ENCODE measurements at places on chromosomes 6 and 20.

DNA sequence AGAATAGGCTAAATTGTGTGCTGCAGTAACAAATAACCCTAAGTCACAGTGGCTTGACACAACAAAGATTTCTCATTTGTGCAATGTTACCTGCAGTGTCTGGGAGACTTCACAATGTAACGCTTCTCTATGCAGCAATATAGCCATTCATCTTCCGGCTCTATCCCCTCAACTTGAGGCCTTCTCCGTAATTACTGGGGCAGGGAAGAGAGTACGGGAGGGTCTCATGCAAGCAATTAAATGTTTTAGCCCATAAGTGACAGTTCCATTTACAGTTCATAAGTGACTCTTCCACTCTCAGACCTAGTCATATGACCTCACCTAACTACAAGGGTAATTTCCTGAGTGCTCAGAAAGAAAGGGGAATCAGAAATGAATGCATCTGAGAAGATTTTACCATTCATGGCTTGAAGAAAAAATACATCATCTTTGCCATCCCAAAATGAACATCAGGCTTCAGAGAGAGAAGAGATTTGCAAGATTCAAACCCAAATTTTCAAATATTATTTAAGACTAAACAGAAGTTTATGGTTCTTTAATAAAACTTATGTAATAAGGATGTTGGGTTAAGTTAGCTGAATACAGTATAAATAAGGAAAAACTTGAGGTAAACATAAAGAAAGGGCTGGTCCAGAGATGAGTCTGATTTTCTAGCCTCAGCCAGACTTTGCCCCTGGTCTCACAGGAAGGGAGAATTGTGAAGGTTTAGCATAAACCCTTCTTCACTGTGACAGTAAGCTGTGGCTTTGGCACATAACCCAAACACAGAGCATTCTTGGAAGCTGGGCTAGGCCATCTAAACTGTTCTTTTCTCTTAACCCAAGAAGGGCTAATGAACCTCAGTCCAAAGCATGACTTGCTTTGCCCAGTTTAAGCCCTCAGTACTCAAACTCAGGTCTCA is 13.3 kb downstream of the GPR6 start:
- DNase-seq = no peak

DNA sequence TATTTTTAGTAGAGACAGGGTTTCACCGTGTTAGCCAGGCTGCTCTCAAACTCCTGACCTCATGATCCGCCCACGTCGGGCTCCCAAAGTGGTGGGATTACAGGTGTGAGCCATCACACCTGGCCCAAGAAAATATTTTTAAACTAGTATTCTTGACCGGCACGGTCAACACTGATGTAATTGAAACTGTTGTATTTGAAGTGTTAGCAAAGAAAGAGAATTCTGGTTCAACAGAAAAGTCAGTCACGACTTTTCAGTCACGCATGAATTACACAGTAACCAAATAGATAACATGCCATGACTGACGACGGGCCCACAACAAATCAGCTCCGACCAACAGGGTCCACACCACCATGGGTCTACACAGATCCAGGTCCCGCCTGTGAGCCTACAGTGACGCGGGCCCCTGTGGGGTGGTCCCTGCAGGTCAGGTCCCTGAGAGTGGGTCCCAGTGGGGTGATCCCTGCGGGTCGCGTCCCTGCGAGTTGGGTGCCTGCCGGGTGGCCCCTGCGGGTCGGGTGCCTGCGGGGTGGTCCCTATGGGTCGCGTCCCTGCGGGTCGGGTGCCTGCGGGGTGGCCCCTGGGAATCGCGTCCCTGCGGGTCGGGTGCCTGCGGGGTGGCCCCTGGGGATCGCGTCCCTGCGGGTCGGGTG is 1.0 kb downstream of the GMEB2 start:
- DNase-seq = no peak

- DNase-seq = no peak
Measured at GRCh38 chr20:17651129-17651759, 30.8 kb downstream of the RRBP1 start.

- no peak for DNase-seq
Measured at GRCh38 chr6:170296423-170296745, 5.5 kb upstream of the DLL1 start.

- no peak for DNase-seq
Measured at GRCh38 chr6:113976806-113977205, 5.9 kb upstream of the HDAC2 start.

DNA sequence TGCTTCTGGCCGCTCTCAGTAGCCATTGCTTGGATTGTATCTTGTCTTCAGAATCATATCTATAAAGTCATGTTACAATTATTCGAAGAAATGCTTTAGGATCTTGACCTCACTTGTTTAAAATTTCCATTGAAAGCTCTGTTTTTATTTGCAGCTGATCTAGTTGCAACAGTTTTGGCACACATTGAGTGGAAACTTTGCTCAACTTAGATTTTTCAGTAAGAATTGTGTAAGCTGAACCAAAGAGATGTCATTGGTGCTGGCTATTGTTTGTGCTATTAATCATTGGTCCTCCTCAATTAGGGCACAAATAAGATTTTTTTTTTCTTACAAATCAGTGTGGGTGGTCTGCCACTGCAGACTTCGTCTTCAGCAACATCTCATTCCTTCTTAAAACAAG is 649.2 kb downstream of the MMUT start:
- no peak for DNase-seq

GRCh38 chr6:110720066-110720465 is 95.2 kb downstream of the CDK19 start:
- no peak for DNase-seq

DNA sequence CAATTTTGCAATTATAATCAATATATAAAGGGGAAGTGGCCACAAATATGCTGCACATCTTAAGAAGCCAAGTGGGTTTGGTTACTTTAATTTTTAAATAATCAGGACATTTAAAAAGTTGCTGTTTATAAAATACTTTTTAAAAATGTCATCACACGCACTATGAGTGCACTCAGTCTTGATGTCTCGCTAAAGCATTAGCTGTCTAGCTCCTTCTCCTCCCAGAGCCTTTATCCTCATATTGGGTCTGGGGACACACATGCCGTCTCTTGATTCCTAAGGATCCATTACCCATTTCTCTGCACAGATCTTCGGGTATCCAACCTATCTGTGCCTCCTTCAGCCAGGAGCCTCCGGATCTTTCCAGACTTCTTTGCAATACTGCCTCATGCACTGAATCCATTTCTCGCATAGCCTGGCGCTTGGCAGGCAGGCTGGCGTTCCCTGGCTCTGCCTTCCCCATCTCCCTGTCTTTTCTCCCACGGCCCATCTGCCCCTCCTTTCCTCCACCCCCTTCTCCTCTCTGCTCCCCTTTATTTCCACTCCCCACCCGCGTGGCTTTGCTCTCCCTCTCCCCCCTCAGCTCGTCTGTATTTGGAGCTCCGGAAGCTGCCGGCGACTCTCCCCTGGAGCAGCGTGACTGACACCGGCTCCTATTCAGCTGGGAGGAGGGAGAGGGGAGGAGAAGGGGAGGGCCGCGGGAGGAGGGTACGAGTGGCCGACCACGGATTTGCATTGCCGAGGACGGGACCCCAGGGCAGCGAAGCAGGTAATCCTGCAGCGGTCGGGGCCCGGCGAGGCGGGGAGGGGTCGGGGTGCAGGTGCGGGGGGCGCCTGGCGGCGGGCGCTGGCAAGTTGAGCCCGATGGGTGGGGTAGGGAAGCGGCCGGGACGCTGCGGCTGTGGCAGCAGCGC is at the start of gene CAP2:
CAP2 (plus strand) TSS at position 618 of the 914 bp plus-strand sequence. CDS start 27,961 bp downstream, outside the sequence.
- DNase-seq = no peak

- no peak for DNase-seq
Measured at GRCh38 chr20:15494851-15495250, 1078.4 kb downstream of the KIF16B start.

GRCh38 chr6:12246900-12247299 is 43.3 kb upstream of the EDN1 start:
- DNase-seq = no peak

GRCh38 chr6:139743664-139744437 is 369.4 kb upstream of the CITED2 start:
- DNase-seq = no peak

GRCh38 chr6:154268486-154268885 is 88.1 kb downstream of the IPCEF1 start:
- DNase-seq = no peak

DNA sequence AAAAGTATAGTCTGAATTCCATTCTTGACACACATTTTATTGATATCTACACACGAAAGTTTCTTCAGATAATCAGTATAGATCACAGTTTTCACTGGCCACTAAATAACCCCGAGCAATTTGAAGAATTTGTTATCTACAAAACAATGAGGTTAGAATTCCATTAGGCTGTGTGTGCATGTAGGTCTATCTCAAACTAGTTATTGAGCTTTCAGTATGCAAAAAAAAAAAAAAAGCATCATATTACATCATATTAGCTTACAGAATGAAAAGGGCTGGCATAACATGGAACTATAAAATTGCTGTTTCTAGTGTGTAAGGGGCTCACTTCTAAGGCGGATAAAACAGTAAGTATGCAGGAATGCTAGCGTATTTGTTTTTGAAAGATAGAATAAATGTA is 59.5 kb upstream of the ADGRG6 start:
- no peak for DNase-seq

GRCh38 chr6:26571592-26572296 is 25.0 kb upstream of the ABT1 start:
- DNase-seq = no peak

GRCh38 chr6:15504040-15504495 is 158.8 kb downstream of the DTNBP1 start:
- no peak for DNase-seq

GRCh38 chr20:8231038-8231437 is 99.0 kb downstream of the PLCB1 start:
- no peak for DNase-seq

DNA sequence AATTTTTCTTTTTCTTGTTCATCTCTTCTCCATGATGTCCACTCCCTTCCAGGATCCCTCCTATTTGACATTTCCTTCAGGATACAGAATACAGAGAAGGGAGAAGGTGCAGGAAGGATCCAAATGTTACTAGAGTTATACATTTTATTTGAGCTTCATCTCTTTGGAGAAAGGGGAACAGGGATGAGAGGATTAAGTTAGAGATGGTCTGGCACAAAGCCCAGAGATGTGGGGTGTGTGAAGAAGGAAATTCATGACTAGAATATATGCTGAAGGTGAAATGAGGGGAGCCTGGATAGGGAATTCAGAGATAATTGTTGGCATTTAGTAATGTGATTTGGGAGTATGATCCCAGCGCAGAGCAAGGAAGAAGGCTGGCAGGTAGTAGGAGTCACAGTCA is 22.5 kb upstream of the SRPK1 start:
- DNase-seq = no peak

- no peak for DNase-seq
Measured at GRCh38 chr6:44462797-44463727, 75.6 kb downstream of the CDC5L start.

DNA sequence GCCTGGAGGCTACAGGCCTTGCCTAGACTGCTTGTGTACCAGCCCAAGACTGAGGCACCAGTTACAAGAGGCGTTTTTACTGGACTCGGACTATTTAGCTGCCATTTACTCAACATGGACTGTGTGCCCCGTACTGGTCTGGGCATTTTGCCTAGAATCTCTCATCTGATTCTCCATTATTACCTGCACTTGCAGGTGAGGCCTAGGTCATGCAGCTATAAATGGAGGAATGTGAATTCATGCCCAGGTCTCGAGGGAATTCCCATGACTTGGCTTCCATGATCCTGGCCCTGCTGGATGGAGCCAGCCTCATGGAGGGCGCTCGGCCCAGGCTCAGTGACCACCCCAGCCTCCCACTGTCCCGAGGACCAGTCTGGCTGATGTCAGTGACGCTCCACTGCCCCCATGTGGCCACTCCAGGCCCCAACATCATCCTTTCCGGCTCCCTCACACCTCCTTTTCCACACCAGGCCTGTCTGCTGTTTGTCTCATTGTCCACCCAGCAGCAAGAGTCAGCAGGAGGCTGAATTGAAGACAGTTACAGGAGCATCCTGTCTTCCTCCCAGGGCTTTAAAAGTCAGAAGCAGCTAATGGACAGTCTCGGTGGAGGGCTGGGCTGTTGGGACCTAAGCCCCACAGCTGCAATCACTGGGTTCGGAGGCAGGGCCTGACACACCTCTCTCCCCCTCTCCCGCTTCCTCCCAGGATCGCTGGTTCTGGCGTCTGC is 8.7 kb downstream of the MMP24OS start:
- no peak for DNase-seq

- DNase-seq = peak; percentile 18
Measured at GRCh38 chr6:90025523-90026061, 131.3 kb downstream of the GJA10 start.

GRCh38 chr6:6612308-6612707 is 23.8 kb downstream of the LY86 start:
- DNase-seq = no peak

DNA sequence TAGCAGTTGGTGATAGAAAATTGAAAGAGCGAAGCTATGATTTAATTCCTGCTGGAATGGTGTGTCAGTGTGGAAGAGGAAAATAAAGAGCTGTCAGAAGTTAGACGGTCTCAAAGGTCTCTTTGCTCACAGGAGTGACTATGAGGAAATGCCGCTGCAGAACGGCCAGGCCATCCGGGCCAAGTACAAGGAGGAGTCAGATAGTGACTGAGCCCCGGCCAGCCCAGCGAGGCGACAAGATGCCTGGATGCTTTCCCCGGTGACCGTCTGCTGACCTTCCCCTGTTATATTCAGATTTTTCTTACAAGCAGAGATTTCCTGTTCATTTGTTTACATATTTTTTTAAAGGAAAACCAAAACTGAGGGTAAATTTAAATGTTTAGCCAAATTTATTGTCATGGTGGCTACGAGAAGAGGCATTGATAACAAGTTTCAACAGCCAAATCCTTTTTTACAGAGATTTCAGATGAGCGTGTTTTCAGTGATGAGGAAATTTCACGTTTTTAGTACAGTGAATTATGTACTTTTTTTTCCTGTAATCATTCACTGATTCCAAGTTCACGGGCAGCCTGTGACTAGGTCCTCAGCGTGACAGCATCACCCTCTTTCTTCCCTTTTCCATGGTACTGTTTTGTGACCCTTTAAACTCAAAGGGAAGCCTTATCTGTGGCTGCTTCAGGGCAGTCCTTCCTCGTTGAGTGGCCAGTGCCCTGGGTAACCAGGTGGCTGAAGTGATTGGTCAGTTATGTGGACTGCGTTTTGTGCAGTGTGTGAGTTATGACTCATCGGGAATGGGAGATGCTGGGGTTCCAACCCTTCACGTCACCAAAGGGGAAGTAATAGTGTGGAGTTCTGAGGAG is 12.6 kb downstream of the DYNLT1 start:
- DNase-seq = no peak

- no peak for DNase-seq
Measured at GRCh38 chr6:117930645-117931044, 23.6 kb downstream of the SLC35F1 start.

- no peak for DNase-seq
Measured at GRCh38 chr6:72911463-72912155, 289.7 kb downstream of the KCNQ5 start.

All from stimulated activated CD8-positive, alpha-beta memory T cell treated with anti-CD3 and anti-CD28 coated beads, Interleukin-7, amount 100 ng/mL, for 24 hours (primary cell).